ENCODE measurements at places on chromosomes 4 and X. TPM values are rescaled to one million over a fixed set of nuclear protein-coding genes. Genes with fewer than 3 reads are reported as not detected.

GAGE12E gene
- total RNA-seq: not detected

NAT8L gene
- 5.1 TPM for total RNA-seq

SSX1 gene
- total RNA-seq: not detected

SATL1 gene
- total RNA-seq: not detected

CNGA1 gene
- not detected for total RNA-seq

FRAS1 gene
- not detected for total RNA-seq

BMP3 gene
- not detected for total RNA-seq

PF4V1 gene
- not detected for total RNA-seq

CACNA1F gene
- 0.22 TPM for total RNA-seq

TMEM271 gene
- total RNA-seq: not detected

MXRA5 gene
- not detected for total RNA-seq

WAS gene
- total RNA-seq: 162 TPM

ESX1 gene
- total RNA-seq: not detected

WNK3 gene
- 0.07 TPM for total RNA-seq

POLN gene
- 9.4 TPM for total RNA-seq

SULT1B1 gene
- 8.1 TPM for total RNA-seq

ANAPC4 gene
- 46.1 TPM for total RNA-seq

Measured in T-helper 1 cell treated with Interleukin-12 subunit alpha and Interleukin-12 subunit beta and Interleukin-4 antibody, amounts not matched to agents 30 ng/mL and 1 ng/mL, for 36 hours (primary cell).